ENCODE measurements at places on chromosomes 6 and 20.
A peak's percentile ranks its signal among the peaks of the same experiment; 100 is the strongest.

DNA sequence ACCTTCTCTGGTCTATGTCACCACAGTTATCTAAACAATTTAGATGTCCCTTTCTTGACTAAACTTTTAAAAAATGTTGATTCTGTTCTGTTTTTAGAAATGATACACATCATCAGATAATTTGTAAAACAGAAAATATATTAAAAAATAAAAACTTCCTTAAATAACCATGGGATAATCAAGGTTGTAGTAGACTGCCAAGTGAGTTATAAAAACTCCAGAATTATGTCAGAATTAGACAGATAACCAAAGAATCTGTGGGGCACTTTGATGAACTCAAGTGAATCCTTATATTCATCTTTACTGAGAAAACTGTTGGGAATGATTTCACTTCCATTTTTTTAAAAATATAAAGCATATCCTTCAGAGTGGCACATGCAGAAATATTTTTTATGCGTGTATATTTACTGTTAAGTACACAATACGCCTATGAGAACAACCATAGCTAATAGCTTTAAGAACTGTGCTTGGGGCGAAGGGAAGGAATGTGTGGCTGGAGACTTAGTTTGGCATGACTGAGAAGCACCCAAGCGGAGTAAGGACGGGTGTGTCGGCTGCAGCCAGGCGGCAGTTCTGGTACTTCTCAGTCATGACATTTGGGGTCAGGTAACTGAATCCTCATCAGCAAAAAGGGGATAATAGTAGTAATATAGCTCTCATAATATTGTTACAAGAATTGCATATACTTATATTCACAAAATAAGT, 604.7 kb upstream of the CITED2 start:
- no peak for DNase-seq

DNA sequence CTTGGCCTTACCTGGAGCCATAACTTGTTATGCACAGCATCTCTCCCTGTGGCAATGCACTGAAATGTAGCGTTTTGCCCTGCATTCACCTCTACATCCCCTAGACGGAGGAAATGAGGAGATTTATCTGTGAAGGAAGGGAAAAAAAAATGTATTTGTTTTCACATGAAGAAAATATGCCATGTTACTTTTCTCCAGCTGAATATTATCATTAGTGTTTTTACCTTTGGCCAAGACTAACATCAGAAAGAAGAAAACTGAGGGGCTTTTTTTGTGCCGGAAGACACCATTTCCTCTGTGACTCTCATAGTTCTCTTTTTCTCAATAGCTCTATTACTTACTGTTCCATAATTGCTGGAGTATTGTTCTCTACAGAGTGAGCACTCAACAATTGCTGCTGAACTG, 280.4 kb downstream of the PTPRK start:
- DNase-seq, result no peak

DNA sequence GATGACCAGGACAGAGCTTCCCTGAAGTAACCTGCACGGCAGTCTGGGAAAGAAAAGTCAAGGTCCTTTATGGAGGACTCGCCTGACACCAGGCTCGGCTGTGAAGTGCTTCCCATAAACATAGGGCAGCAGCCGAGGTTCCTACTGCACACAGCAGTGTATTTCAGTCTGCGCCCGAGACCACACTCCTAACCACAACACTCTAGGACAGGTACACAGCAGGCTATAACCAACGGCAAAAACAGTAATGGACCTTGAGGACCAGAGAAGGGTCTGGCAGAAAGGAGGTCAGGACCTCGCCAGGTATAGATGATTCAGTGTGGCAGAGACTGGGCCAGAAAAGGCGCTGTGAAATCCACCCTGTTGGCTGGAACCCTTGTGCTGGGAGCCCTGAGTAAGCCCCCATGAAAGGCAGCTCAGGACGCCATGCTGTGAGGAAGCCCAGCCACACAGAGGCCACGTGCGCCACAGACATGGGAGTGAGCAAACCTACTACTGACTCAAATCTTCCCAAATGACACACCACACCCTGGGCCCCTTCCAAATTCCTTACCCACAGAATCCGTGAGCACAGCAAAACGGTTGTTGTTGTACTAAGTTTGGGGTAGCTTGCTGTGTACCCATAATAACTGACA, 129.6 kb upstream of the CST7 start:
- DNase-seq, result no peak

DNA sequence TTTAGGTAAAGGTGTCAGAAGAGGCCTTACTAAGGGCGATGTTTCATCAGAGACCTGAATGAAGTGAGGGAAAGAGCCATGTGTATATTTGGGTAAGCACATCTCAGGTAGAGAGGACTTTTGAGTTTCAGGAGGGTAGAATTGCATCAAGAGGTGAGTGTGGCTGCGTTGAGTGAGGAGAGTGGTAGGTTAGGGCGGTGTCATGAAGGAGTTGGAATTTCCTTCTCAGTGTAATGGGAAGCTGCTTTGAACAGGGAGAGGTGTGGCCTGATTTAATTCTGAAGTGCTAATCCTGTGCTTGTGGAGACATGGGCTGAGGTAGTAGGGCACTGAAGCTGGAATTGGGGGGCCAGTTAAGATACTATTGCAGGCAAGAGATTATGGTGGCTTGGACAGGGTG, 53.9 kb downstream of the IGF2R start:
- no peak for DNase-seq

GRCh38 chr6:35370124-35370741, 27.9 kb downstream of the PPARD start:
- DNase-seq, result peak; percentile 93

GRCh38 chr6:160917572-160917971, 74.0 kb upstream of the MAP3K4 start:
- no peak for DNase-seq

DNA sequence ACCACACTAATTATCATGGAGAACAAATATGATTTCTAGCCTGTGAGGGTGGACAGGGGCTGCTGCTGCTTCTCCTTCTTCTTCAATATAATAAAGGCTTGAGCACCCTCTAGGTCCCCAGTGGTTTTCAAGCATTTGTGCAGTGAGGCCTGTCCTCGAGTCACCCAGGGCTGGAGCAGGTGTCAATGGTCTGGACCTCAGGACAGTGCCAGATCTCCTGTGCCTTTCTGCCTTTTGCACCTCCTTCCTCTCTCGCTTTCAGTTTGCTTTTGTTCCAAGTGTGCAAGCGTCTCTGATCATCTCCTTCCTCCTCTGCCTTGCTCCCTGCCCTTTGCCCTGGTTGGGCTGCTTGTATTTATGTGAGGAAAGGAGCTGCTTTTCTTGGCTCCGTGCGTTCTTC, 152.2 kb upstream of the SYNDIG1 start:
- no peak for DNase-seq

- DNase-seq, result no peak
Measured at GRCh38 chr6:36053878-36054277, 26.3 kb downstream of the MAPK14 start.

GRCh38 chr6:143174516-143174915, 113.8 kb downstream of the AIG1 start:
- no peak for DNase-seq

DNA sequence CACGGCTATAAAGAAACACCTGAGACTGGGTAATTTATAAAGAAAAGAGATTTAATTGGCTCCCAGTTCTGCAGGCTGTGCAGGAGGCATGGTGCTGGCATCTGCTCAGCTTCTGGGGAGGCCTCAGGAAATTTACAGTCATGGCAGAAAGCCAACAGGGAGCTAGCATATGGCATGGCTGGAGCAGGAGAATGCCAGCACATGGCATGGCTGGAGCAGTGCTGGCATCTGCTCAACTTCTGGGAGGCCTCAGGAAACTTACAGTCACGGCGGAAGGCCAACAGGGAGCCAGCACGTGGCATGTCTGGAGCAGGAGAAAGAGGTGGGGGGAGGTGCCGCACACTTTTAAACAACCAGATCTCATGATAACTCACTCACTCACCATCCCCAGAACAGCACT, 32.5 kb upstream of the DACT2 start:
- DNase-seq, result no peak

- no peak for DNase-seq
Measured at GRCh38 chr6:147421903-147422302, 86.6 kb upstream of the SAMD5 start.

DNA sequence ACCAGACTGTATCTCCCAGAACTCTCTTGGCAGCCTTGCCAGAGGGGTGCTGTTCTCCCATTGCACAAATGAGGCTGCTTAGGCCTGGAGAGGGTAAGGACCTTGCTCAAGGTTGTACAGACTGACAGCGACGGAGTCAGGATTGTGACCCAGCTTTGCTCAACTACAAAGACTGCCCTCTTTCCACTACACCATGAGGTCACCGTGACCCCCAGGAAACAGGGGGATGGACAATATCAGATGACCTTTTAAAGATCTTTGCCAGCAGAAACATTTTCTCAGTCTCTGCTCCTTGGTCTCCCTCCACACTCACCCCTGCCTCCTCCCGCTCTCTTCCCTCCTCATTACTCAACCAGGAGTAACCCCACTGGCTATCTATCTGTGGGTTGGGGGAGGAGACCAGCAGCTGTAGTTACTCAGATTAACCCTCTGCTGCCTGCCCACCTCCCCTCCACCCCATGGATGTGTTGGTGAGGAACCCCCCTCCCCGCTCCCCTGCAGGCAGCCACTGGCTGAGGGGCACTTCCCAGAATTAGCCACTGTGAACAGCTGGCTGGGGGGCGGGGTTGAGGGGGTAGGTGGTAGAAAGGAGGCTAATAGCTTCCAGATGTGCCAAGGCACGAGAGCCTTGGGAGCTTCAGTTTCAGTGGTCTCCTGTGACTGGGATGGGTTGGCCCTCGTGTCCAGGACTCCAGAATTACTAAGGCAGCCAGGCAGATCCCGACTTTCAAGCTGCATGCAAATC, 26.9 kb upstream of the MRPS18A start:
- peak; percentile 27 for DNase-seq

DNA sequence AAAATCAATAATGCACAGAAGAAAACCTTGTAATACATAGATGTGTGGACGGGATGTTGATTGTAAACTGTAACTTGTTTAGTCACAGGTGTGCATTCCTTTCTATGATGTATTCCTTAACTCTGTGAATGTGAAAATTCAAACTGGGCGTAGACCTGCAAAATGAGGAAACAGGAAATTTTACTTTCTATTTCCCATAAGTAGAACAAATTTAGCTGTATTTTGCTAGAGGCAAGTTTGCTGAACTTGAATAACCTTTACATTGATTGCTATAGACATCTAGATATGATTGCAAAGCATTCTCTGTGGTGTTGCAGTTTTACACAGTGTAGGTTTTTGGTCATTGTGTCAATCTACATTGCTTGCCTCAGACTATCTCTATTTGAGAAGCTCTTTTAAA, 368.4 kb upstream of the MAN1A1 start:
- no peak for DNase-seq

DNA sequence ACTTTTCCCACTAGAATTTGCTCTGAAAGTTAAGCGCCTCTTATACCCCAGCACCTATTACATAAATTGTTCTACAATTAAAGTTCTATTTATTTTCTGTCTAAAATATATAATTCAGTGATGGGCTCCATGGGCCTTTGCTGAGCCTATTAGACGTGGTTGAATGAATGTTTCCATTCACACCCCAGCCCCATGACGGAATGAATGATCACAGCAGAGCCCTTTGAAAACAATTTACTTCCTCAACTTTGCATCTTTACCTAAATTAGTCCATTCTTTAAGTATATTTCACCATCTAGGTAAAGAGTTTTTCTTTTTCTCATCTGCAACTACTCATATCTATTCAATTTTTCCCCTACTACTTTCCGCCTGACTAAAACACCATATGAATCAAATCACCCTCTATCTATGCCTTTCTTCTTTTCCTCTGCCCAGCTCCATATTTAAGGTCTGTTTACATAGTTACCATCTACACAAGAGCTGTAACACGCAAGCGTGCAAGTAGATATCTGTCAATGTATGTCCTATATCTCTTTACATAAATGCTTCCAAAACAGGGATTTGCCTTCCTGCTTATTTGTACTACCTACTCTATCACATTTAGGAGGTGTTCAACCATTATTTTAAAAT, 69.7 kb downstream of the ECT2L start:
- no peak for DNase-seq

- DNase-seq, result peak; percentile 42
Measured at GRCh38 chr6:142679907-142680700, 264.9 kb downstream of the HIVEP2 start.

GRCh38 chr6:149558029-149558428, 8.1 kb upstream of the GINM1 start:
- DNase-seq, result no peak

DNA sequence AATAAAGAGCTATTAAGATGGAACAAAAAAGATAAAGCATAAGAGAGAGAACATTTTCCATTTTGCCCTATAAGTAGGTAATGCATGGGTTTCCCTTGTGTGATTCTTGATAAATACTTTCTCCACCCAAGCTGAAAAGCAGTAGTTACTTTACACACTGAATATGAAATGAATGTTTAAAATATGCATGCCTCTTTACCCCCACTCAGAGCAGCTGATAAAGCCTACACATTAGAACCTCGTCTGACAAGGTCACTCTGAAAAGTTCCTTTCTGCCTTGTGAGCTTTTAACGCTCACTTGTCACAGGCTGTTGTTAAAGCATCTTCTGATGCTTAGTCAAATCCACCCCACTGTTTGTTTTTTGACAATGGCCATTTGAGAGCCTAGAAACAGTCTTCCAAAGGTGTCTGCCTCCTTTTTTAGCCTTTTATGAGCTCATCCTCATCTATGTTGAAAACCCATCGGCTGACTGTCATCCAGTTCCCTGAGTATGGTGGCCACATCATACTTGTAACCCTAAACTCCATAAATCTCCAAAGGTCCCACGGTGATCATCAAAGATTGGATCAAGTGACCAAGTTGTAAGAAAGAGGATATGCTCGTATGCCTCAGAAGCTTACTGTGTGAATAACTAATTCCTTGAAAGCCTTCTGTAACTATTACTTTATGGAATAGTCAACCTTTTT, 102.8 kb downstream of the ATXN1 start:
- no peak for DNase-seq

DNA sequence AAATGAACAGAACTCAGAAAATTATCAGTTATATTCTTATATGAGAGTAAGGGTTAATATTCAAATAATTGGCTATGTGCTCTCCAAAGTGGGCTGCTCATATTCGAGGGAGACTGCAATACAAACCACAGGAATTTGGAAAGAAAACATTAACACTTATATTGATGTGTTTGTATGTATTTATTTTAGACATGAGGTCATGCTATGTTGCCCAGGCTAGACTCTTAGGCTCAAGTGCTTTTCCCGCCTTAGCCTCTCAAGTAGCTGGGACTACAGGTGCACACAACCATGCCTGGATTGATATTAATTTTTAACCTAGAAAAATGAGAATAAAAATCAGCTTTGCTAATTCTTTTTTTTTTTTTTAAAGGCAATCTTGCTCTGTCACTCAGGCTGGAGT, 35.0 kb downstream of the BTBD9 start:
- peak; percentile 14 for DNase-seq

GRCh38 chr6:18343741-18344140, 43.4 kb upstream of the RNF144B start:
- peak; percentile 63 for DNase-seq
